Dermis microvascular lymphatic vessel endothelial cell (primary cell): ENCODE measurements at places on chromosomes 4 and X. TPM values are rescaled to one million over a fixed set of nuclear protein-coding genes. Genes with fewer than 3 reads are reported as not detected.

Gene TRAM1L1
- total RNA-seq: 0.51 TPM in 2 replicates

Gene VCX3B
- total RNA-seq: not detected in 2 replicates

Gene CLCN4
- total RNA-seq: 5.4 and 6.3 TPM in 2 replicates

Gene HERC5
- total RNA-seq: 1.4 and 3.4 TPM in 2 replicates

Gene CCKAR
- not detected in 2 replicates for total RNA-seq
